Activated naive CD8-positive, alpha-beta T cell treated with anti-CD3 and anti-CD28 coated beads, Interleukin-2, amount 50 U/mL, for 24 hours (primary cell): ENCODE measurements at places on chromosomes 16 and 17.

DNA sequence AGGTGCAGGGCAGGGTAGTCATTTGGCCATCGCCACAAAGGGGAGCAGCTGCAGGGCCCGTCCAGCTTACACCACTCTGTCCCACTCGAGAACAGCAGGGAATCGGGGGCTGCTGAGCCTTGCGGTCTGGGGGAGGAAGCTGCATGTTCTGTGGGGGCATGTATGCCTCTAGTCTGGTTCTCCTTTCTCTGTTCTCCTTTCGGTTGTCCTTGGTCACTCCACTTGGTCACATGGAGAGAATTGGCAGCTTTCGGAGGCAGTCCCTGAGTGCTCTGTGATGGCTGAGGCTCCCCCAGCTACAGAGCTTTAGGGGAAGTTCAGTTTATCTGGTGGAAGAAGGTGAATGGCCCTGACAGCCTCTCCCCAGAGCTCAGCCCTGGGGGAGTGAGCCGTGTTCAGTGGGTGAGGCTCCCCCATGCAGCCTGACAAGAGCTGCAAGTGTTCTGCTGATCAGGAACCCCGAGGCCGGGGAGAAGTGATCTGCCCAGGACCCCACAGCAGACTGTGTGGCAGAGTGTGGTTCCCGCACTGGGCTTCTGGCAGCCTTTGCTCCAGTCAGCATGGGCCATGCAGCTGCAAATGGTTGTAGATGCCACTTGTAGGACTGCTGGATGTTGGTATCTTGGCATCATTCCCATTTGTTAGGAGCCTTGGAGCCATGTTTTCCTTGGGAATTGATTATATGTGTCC is 22.3 kb upstream of the SMPD3 start:
- DNase-seq = peak; percentile 20

DNA sequence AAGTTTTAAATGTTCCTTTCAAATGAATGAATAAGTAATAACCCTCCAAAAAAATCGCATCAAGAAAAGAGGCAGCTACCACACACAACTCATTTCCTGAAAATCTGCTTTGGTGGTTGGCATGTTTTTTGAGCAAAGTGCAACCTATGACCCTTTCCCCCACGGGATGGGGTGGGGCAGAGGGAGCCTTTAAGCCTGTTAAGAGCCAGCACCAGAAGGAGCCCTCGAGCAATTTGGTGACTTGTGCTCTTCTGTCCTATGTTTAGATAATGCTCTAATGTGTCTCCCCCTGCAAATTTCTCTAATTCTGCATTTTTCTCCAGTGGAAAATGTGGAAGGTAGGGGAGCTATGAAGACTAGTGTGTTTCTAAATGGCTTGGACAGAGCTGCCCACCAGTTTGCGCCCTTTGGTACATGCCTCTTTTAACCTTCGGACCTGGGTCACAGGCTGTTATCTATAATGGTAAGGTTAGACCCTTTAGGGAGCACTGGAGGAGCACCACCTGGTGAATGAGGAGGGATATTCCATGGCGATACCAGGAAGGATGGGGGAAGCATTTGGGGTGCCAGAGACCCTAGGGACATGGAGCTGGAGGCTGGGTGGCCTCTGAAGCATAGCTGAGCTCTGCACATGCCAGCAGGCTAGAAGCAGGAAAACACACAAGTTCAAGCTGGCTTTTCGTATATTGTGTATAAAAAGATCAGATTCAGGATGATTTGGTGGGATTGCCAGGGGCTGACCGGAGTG is 1.6 kb downstream of the PYCARD start:
- DNase-seq = no peak

- no peak for DNase-seq
These were observed 50.7 kb downstream of the NT5M start for GRCh38 chr17:17353625-17354484.

- DNase-seq = no peak
These were observed 12.3 kb downstream of the GRIN2A start for GRCh38 chr16:10169904-10170410.

GRCh38 chr16:49491106-49491670 is 117.6 kb downstream of the C16orf78 start:
- DNase-seq = no peak

- DNase-seq = no peak
These were observed 759 bp downstream of the ASPHD1 start for GRCh38 chr16:29900888-29901606.

DNA sequence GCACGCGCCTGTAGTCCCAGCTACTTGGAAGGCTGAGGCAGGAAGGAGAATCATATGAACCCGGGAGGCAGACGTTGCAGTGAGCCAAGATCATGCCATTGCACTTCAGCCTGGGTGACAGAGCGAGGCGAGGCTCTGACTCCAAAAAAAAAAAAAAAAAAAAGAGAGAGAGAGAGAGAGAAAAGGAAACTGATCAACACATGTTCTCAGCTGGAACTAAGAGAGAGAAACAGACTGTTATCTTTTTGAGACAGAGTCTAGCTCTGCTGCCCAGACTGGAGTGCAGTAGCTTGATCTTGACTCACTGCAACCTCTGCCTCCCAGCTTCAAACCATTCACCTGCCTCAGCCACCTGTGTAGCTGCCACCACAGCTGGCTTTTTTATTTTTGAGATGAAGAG is 60.4 kb downstream of the STH start:
- no peak for DNase-seq

DNA sequence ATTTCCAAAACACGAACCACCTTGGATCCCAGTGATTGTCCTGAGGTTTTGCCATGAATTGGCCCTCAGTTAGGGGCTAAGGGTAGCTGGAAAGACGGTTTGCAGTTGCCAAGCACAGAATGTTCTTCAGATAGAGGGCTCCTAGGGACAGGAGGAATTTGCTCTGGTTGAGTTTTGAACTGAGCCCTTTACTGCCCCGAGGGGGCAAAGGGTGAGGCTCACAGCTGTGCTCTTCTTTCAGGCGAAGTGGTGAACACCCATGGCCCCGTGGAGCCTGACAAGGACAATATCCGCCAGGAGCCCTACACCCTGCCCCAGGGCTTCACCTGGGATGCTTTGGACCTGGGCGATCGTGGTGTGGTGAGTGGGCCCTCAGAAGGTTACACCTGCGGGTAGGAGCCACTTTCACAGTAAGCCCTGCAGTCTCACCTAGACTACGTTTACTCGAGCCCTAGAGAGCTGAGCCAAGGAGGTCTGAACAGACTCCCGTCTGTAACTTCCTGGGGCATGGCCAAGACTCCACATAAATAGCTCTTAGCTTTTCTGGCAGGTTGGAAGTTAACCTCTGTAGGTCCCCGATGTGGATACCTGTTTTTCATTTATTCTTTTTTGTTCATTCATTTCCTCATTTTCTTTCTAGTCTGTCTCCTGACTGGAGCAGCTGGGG is 32.5 kb downstream of the NMT1 start:
- DNase-seq = no peak

DNA sequence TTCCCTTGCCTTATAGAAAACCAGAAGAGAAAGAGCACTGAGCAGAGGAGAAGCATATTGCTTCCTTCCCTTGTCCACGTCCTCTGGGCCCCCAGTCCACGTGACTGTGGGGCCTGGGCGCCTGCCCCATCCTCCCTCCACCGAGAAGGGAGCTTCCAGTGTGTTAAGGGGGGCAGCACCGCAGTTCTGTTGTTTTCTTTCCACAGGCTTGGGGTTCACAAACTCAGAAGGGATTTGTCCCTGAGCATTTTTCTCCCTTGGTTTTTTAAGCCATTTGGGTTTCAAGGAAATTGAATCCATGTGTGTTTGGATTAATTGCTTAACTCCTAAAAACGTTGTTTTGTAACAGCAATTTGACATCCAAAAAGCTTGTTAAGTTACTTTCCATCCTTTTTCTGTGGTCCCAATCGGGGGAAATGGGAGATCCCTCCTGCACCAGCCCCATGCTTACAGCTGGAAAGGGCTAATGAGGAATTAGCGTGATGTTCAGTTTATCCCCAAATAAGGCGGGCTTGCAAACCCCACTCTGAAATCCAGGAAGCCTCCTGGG is 347.5 kb upstream of the TNRC6C start:
- no peak for DNase-seq

DNA sequence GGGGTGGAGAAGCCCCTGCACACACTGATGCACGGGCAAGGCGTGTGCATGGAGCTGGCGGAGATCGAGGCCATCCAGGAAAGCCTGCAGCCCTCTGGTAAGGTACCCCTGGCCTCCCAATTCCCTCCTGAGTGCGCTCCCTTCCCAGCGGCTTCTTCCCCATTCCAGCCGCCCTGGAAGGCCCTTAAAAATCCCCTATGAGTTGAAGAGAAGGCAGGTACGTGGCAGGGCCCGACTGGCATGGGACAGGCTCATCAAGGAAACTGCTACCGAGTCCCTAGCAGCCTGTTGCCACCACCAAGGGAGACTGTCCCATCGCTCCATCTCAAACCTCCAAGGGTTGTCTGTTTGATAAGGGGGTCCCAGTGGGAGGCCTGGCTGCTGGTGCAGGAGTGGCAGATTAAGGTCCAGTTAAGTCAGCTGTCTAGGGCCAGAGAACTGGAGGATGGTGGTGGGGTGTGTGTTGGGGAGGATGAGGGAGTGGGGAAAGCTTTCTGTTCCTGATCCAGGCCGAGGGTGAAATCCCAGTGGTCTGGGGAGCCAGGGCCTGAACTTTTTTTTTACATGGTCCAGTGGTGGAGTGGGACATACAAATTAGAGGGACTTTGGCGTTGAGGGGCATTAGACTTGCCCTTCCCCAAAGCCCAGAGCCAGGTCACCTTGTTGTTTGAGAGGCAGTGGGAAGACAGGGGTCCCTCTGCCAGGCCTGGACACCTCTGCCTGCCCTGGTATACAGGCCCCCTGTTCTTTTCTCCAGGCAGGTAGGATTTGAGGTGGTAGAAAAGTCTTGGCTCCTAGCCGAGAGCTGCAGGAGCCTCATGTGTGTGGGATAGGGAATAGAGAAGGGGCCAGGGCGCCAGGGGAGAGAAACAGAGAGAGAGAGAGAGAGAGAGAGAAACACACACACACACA is 994 bp downstream of the IGFBP4 start:
- DNase-seq = no peak

- DNase-seq = no peak
These were observed 41.8 kb upstream of the CNTNAP4 start for GRCh38 chr16:76235426-76235825.

GRCh38 chr17:15101175-15101574 is 164.0 kb downstream of the PMP22 start:
- DNase-seq = no peak

DNA sequence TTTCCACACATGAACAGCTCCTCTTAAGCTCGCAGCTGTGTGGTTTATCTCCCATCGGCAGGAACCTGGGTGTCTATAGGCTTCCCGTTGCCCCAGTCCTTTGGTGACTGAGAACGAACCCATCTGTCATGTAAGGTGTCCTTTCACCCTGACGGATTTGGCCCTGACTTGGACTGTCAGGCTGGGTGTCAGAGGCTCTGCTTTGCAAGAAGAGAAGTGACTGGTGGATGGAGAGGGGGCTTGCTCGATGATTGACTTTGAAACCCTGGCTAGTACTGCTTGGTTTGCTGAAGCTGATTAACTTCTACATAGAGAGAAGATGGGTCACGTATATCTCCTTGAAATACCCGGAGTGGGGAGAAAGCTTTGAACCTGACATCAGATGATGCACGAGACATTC is 42.9 kb downstream of the COX4I1 start:
- DNase-seq = no peak

GRCh38 chr16:51818342-51818944 is 667.4 kb upstream of the SALL1 start:
- peak; percentile 6 for DNase-seq

DNA sequence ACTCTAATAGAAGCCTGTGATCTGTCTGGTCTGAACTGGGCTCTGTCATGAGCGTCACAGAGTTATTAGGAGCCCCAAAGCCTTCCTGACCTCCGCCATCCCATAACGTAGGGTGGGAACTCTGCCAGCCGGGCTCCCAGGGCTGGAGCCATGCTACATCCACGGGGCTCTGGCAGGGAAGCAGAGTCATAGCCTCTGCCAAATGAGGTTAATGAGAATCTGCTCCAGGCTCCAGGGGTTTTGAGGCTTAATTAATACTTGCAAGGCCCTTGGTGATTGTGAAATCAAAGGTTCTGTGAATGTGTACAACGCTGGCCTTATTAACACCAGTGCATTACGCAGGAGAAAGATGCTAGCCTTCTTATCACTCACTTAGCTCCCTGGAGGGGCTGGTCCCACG is 42.4 kb upstream of the ZFP90 start:
- no peak for DNase-seq

DNA sequence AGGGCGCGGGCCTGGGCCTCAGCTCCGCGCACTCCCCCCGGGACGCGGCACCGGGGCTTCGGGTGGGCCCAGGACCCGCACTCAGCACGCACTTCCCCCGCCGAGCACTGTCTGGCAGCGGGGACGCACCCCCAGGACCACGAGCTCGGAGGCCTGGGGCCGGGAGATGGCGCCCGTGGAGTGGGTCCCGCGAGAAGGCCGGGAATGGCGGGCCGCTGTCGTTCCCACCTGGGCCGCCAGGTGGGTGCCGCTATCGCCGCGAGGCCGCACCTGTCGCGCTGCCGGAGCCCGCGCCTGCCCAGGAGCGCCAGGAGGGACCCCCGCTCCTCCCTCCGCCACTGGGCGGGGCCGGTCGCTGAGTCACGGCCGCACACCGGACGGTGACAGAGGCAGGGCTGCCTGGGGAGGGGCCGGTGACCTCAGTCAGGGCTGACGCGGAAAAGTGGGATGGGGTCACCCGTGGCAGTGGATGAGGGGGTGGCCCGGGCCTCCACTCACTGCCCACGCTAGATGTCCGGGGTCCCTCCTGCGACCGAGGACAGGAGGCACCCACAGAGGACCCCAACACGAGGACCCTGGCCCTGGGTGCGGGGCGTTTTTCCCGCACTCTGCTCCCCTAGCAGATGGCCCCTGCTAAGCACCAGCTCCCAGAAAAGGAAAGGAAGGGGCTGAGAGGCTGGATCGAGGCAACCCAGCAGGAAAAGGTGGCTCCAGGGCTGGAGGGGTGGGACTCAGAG is 6.9 kb upstream of the ACTG1 start:
- DNase-seq = peak; percentile 74

- no peak for DNase-seq
These were observed 1.5 kb downstream of the DLX3 start for GRCh38 chr17:49993423-49994060.
